ENCODE measurements at places on chromosomes 3 and 15.

DNA sequence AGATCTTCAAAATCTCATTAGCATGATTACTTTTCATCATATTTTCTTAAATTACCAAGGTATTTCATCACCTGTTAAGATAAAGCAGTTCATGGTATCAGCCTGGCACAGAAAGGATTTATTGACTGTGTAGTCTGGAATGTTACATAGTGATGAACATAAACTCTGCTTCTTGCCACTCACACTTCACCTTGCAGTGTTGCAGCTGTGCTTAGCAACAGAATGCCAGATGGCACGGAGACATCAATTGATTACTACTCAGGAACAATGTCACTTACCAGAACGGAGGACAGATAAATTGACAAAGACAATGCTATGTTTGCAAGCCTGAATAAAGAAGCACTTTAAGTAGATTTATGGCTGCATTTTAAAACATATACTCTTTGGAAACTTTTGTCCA, 15.0 kb upstream of the BCHE start:
- no peak for DNase-seq

GRCh38 chr3:51945926-51946705, 4.0 kb downstream of the PARP3 start:
- DNase-seq: no peak

- no peak for DNase-seq
These were observed 1.6 kb downstream of the SKOR1 start for GRCh38 chr15:67826717-67827561.

GRCh38 chr3:37453393-37454389, 279.3 kb upstream of the LRRFIP2 start:
- DNase-seq: no peak

Measured in activated gamma-delta T cell treated with anti-CD3 and anti-CD28 coated beads, Interleukin-2, amount 50 U/mL, for 16 hours (primary cell).